ENCODE measurements at places on chromosomes 16 and 17.

DNA sequence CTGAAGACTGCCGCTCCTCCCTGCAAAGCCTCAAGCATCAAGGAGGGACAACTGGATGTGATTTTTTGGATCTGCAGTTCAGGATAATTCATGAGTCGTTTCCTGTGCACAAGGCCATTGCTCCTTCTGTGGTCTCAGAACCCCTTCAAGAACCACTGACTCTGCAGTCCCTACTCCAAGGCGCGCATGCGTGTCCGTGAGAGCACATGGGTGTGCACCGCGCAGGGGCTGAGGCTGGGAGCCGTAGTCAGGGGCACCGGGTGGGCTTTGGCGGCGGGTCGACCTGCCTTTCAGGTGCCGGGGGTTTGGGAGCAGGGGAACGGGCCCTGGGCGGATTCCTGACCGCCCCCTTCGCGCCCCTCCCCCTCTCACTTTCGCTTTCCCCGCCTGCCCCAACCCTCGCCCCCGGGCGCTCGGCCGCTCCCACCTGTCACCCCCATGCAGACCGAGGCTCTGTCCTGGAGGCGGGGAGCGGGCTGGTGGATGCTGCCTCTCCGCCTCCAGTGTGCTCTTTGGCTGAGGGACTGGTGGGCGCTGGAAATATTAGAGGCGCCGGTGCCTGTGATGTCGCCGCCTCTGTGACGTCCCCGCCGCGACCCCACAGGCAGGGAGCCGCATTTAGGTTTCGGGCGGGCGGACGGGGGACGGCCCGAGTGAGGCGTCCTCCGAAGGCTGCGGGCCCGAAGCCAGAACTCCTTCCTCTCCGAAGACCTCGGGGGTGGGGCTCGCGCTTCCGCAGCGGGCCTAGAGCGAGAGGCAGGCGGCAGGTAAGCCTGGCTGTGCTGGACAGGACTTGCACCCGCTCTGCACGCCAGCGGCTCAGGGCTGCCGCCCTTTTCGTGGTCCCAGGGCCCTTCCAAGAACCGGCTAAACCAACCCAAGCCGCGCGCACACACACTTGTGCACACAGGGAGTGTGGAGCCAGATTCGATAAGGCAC, at the start of gene SPATA32:
SPATA32 (minus strand) TSS at position 518 of the 939 bp plus-strand sequence; CDS start at position 440, 78 bp downstream.
- peak; percentile 56 for DNase-seq

- no peak for DNase-seq
Measured at GRCh38 chr17:82907797-82908542, 68.1 kb upstream of the ZNF750 start.

DNA sequence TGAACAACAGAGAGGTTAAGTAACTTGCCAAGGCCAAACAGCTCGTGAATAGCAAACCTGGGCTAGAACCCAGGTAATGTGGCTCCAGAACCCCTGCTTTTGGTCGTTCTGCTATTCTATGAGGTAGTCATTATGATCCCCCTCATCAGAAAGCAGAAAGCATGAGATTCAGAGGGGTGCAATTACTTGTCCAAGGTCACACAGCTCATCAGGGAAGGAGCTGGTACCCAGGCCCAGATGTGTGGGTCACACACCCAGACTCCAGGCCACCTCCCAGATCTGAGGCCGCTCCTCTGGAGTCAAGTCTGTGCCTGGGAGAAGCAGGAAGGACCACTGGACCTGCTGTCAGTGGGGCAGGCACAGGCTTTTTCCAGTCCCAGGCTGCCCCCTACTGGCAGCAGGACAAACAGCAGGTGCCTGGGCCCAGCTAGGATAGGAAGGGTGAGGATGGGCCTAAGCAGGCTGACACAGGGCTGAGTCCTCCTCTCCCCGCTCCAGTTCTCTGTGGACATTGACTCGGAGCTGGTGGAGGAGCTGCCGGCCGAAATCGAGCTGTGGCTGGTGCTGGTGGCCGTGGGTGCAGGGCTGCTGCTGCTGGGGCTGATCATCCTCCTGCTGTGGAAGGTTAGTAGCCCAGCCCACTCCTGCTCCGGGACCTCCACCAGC, 7.8 kb upstream of the PDK2 start:
- DNase-seq, result peak; percentile 63

DNA sequence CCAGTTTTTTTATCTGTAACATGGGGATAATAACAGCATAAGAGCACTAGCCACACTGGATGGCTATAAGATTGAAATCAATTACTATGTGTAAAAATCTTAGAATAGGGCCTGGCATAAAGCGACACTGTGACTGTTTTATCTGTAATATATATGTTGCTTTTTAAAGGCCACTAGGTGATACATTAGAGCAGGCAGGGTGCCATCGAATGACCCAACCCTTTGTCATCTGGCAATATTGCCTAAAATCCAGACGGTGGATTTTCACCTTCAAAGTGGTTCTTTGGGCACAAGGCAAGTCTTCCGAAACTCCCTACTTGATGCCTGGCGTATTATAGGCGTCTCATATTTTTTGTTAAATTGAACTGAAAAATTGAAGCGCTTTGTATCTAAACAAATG, 69.1 kb downstream of the PRKCA start:
- no peak for DNase-seq

- DNase-seq, result no peak
Measured at GRCh38 chr16:23216658-23217246, 34.2 kb downstream of the SCNN1G start.

DNA sequence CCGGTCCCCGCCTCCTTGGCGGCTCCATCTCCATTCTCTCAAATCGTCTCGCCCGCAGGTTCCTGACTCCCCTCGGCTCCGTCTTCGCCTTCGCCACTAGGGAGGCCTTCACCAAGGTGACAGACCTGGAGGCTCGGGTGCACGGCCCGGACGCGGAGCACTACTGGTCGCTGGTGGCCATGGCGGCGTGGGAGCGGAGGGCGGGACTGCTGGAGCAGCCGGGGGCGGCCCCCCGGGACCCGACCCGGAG, 862 bp downstream of the GLTPD2 start:
- no peak for DNase-seq

- DNase-seq, result no peak
Measured at GRCh38 chr17:42399121-42399520, 10.9 kb upstream of the STAT3 start.

DNA sequence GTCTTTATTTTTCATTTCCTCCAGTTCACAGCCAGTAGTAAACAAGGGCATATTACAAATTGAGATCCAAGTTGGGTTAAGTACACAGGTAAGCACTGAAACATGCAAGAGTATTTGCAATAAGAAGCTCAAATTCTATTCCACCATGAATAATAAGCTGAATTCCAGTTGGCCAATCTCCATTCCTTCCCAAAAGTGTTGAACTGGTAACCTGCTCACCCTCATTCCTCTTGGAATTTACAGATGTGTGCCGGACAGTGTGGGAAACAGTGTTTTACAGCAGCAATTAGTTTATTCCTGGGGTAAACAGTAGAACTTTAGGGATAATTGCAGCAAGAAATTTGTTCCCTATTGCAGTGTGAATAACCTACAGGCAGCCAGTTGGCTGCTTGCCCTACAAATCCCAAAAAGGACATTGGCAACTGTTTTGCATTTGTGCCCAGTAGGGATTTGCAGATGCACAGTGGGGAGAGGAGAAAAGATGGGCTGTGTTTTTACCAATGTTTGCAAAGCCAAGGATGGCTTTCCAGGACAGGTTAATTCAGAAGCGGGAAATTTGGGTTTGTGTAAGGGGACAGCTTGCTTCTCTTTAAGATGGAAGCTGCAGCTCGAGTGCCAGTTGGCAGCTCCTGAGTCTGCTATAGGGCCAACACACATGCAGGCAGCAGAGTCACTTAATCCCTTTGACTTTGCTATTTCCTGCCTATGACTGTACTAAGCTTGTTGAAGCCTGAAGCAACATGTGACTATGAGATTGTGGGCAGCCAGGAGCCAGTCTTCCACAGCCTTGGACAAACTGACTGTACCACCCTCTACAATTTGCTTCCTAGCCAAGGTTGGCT, 318.9 kb downstream of the MAP2K6 start:
- peak; percentile 18 for DNase-seq

- DNase-seq, result no peak
Measured at GRCh38 chr17:72233986-72234385, 113.2 kb downstream of the SOX9 start.

DNA sequence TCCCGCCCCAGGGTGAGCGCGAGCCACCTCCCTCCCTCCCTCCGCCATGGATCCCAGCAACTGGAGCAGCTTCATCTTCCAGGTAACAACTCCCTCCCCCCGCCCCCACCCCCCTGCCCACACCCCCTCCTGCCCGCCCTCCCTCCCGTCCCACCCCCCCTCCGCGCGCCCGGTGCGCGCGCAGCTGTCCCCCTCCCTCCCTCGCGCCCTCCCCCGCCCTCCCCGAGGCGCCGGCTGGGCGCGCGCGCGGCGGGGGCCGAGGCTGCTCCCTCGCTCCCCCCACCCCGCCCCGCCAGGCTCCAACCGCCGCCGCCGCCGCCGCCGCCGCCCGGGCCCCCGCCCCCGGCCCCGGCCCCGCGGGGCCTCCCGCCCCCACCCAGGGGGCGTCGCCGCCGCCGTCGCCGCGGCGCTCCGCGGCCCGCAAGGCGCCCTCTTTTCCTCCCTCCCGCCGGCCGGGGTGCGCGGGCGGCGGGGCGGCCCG, at the start of gene MAZ:
MAZ (plus strand) TSS at position 431 of the 481 bp plus-strand sequence. CDS start 173 bp downstream, outside the sequence.
- DNase-seq, result no peak

Measured in heart right ventricle (tissue), 16 donors.